ENCODE measurements at places on chromosomes 4 and X. TPM values are rescaled to one million over a fixed set of nuclear protein-coding genes. Genes with fewer than 3 reads are reported as not detected.
A peak's percentile ranks its signal among the peaks of the same experiment; 100 is the strongest.

The PWWP3B gene
- not detected for total RNA-seq

The LNX1 gene
- total RNA-seq: 4.0 TPM

The GPRASP1 gene
- total RNA-seq: 1.1 TPM

DNA sequence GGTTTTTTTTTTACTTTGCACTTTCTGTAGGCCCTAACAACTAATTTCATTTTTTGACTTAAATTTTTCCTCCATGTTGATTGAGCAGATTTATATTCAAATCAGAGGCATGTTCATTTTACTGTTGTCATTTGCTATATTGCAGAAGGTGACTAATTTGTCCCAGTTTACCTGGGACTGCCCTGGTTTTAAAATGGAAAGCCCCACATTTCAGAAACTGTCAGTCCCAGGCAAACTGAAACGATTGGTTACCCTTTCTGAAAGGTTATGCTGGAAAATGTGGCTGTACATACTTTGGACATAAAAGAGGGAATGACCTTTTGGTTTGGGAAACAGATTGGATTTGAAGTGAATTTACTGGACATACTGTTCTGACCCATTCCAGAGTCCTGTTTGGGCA, 160.0 kb downstream of the SPCS3 start:
- no peak for DNase-seq

DNA sequence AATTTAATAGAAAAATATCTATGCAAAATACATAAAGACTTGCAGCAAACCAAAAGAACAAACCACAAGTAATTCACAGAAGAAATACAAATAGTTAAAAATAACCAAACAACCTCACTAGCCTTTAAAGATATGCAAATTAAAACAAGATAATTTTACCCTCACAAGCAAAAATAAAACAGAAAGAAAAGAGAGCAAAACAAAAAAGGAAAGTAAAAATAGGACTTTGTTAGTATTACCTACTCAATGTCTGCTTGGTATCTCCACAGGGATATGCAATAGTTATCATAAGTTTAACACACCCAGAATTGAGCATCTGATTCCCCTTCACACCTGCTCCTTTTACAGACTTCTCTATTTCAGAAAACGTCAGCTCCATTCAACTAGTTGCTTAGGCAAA, 737.5 kb upstream of the MAGEB2 start:
- DNase-seq: no peak

The HEPH gene
- 8.3 TPM for total RNA-seq

DNA sequence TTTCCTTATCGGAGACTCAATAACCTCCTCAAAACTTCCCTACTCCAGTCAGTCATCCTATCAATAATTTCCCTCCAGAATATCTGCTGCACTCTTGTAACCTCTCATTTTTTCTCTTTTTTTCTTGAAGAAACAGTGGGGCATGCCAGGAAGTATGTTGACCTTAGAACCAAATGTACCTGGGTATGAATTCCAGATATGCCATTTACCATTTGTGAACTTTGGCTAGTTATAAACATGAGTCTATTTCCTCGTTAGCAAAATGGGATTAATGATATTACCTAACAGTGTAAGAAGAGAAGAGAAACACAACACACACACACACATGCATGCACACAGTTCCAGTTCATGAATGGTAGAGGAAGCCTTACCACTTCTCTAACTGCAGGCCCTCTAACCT, 578.2 kb downstream of the FAM133A start:
- no peak for DNase-seq

DNA sequence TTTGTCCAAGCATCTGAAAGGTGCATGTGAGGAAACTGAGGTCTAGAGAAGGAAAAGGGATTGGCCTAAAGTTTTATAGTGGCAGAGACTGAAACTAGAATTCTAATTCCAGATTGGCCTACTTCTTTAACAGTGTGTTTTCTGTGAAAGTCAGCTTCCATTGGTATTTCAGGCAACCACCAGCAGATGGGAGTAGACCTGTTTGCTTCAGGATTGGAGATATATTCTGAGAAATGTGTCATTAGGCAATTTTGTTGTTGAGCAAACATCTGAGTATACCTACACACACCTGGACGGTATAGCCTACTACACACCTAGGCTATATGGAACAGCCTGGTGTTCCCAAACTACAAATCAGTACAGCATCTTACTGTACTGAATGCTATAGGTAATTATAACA, 207.3 kb upstream of the RADX start:
- DNase-seq: no peak

DNA sequence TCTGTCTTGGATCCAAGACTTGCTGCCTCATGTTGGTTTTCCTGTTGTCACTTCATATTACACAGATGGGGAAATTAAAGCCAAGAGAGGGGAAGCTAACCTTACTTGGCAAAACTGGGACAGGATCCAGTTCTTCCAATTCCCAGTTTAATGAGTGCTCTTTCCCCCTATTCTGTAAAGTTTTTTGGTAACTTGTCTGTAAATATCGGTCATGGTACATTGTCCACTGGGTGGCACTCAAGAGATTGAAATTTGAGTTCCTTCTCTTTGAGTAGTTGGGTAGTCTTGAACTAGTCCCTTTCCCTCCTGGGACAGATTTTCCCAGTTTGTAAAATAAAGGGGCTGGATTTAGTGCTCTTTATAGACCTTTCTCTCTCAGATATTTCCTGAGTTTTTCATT, 12.4 kb upstream of the EOLA2 start:
- peak; percentile 63 for DNase-seq

GRCh38 chr4:1767061-1767769, 25.9 kb upstream of the FGFR3 start:
- DNase-seq: peak; percentile 29

DNA sequence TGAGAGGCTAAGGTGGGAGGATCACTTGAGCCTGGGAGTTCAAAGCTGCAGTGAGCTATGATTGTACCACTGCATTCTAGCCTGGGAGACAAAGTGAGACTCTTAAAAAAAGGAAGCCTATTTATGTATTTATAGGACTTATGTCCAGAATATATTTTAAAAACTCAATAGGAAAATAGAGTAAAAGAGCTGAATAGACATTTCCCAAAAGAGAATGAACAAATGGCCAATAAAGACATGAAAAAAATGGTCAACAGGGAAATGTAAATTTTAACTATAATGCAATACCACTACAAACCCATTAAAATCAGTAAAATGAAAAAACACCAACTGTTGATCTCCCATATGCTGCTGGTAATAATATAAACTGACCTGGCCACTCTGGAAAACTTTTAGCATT, 115.0 kb downstream of the HUWE1 start:
- no peak for DNase-seq

GRCh38 chr4:128475597-128475996, 188.0 kb upstream of the PGRMC2 start:
- no peak for DNase-seq

GRCh38 chr4:150699599-150699998, 117.6 kb downstream of the MAB21L2 start:
- no peak for DNase-seq

DNA sequence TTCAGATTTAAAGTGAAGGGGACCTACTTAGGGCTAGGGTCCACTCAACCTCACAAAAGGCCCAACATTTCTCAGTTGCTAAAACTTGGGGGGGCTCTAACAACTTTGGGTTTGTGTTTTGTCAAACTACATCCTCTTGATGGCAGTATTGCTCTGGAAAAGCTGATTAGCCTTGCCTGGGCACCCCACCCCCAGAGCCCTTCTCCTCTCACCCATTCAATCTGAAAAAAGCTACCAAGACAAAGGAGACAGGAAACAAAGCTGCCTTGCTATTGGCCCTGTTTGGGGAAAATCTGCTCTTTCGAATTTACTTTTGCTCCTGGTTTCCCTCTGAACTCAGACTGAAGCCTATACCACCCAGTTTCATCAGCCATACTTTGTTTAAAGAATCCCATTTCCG, 195.2 kb upstream of the STK26 start:
- peak; percentile 52 for DNase-seq

GRCh38 chrX:81876437-81876836, 674.5 kb downstream of the SH3BGRL start:
- no peak for DNase-seq

DNA sequence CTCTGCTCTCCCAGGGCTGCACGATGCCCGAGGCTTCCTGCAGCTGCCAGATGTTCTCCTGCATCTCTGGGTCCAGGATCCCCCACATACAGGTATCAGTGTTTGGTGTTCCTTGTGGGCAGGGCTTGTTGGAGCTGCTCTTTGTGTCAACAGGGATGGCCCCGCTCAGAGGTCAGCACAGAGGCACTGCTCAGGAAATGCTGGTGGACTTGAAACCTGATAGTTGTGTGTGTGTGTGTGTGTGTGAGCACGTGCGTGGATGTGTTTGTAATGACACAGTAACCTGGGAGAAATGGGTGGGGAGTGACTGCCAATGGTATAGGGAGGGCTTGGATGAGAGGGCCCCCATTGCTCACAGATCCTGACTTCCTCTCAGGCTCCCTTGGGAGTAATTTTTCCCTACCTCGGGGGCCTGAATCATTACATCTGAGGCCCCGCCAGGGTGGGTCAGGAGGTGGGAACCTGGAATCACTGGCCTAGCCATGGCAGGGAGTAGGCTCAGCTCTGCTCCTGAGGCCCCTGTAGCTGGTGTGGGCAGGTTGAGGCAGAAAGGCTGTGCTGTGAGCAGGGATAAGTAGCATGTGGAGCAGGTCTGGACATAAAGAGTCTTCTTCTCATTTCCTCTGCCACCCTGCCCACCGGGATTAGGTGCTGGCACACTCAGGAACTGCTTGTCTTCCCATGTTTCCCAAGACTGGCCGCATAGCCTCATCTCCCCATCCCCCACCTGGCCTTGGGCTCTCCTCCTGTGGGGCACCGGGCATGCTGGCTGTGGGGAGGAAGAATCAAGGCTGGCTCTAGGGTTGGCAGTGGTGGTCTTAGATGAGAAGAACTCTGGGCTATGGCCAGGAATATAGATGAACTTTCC, 2.5 kb upstream of the EFNB1 start:
- DNase-seq: no peak

The WAS gene
- total RNA-seq: not detected

- no peak for DNase-seq
Observed at GRCh38 chrX:134480061-134480460, 20.1 kb downstream of the HPRT1 start.

- DNase-seq: no peak
Observed at GRCh38 chr4:25929298-25929686, 15.3 kb downstream of the SMIM20 start.

The ARX gene
- not detected for total RNA-seq

DNA sequence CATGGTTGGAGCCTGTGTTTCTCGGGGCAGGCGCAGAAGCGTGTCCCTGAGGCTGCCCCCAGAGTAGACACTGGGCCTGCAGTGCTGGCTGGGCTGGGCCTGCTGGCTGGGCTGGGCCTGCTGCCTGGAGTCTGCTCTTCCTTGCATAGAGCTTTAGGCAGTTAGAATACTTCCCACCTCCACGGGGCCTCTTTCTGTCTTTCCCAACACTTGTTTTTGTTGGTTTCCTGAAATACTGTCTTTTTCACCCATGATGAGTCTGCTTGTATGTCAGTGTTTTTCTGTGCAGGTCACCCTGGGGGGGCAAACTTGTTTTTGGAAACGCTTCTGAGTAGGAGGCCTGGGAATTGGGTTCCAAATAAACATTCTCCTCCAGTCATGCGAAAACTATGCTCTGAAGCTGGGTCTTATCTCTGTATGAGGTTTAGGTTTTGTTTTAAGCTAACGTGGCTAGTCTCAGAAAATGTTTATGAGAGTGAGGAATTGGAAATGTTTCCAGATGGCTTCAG, 32.2 kb downstream of the TRMT44 start:
- DNase-seq: no peak

- DNase-seq: no peak
Observed at GRCh38 chr4:110493520-110493919, 17.6 kb downstream of the ENPEP start.

GRCh38 chr4:111128327-111128726, 505.4 kb upstream of the PITX2 start:
- no peak for DNase-seq

The TMEM31 gene
- total RNA-seq: not detected

The TCEANC gene
- 1.2 TPM for total RNA-seq

DNA sequence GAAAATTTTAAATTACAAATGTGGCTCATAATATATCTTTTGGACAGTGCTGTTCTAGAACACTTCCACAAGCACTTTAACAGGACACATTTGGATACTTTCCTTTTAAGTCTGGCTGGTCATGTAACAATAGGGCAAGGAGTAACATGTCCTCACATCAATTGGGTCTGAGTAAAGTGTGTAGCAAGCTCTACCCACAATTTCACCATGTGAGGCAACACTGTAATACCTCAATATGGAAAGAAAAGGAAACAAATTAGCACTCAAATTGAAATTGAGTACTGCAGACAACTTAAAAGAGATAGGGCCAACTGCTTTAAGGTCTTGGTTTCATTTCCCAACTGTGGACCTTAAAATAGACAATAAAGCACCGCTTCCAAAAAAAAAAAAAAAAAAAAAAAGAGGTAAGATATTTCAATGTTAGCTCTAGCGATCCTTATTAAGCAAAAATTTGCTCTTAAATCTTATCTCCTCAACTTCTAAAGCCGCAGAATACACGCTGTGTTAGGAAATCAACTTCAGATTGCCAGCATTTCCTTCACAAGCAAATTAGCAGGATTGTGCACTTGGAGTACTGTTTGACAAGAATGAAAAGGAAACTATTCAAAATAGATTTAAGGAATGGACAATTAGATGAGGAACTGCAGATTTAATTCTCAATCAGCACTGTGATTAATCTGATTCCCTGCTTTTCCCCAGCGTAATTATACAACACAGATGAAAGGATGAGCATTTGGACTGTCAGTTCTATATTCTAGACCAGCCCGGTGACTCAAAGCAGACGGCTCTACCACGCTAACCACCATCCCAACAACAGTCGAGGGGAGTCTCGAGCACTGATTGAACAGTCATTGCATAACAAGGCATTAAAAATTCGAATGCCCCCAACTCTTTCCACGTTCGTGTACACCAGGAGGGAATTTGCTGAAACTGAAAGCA, 1.6 kb downstream of the CASK start:
- no peak for DNase-seq

DNA sequence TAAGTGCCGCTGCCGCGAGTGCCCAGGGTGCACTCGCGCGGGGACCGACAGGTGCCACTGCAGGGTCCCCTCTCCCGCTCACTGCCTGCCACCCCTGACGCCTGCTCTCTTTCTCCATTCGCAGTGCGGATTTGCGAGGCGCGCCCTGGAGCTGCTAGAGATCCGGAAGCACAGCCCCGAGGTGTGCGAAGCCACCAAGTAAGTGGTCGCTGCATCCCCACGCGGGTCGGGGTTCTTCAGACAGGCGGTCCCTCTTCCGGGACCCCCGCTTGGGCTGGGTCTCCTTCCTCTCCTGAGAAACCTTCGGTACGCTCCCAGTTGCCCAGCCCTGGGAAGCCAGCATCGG, 547 bp downstream of the GUCY1A1 start:
- peak; percentile 5 for DNase-seq

DNA sequence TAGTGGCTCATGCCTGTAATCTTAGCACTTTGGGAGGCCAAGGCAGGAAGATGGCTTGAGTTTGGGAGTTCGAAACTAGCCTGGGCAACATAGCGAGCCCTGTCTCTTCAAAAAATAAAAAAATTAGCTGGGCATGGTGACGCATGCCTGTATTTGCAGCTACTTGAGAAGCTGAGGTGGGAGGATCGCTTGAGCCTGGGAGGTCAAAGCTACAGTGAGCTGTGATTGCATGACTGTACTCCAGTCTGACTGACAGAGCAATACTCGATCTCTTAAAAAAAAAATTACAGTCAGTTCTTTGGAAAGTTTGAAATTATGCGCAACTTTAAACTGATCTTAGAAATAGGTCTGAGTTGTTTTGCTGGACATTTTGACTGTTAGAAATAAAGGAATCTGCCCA, 55.8 kb downstream of the DOCK11 start:
- DNase-seq: no peak

The DDX53 gene
- not detected for total RNA-seq

The LANCL3 gene
- total RNA-seq: 0.25 TPM

- no peak for DNase-seq
Observed at GRCh38 chr4:182141061-182141460, 102.1 kb upstream of the TENM3 start.

All from dermis microvascular lymphatic vessel endothelial cell (primary cell).